CD4-positive, alpha-beta T cell treated with Interleukin-12 subunit alpha and Interleukin-12 subunit beta, for 1 hour (primary cell): ENCODE measurements at places on chromosomes 1 and 21.

GRCh38 chr1:223102797-223103533 lies 40.1 kb downstream of the TLR5 start:
- no peak for DNase-seq

DNA sequence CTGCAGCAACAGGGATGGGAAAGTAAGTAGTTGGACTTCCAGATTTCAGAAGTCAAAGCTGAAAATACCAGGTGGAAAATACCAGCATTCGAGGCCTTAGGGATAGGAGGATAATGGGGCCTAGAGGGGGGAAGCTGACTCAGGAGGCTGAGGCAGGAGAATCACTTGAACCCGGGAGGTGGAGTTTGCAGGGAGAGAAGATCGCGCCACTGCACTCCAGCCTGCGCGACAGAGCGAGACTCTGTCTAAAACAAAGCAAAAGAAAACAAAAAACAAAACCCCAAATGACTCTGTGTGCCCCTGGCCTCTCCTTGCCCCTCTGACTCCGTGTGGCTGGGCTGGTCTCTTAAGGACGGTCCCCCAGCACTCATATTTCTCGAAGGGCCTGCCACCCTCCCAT lies 3.4 kb downstream of the SH2D2A start:
- DNase-seq = no peak

- no peak for DNase-seq
Observed at GRCh38 chr21:28822486-28823335, 170.0 kb downstream of the LTN1 start.

DNA sequence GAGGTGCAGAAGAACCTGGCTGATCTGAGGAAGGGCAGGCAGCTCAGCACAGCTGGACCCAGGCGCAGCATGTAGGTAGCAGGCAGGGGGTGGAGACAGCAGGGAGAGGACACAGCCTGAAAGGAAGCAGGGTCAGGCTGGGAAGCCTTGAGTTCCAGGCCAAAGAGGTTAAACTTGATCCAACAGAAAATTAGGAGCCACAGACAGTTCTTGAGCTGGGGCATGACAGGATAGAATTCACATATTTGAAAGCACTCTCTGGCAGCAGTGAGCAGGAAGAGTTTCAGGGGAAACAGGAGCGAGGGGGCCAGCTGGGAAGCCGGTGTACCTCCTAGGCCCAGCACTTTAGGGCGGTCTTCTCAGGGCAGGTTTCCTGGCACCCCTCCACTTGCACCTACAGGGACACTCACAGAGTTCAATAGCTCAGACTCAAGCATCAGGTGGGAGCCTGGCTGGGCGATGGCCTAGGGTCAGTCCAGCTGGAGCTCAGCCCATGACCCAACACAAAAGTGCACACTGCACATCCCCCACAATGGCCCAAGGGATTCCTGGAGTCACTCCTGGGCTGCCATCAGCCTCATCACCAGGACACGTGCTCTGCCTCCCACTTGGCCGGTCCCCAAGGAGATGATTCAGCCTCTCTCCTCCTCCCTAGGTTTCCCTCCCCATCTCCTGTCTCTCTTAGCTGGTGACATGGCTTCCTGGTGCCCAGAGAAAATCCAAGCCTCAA lies 22.7 kb downstream of the MATN1 start:
- no peak for DNase-seq

- DNase-seq = no peak
Observed at GRCh38 chr1:44660176-44660575, 14.1 kb downstream of the TMEM53 start.
